CD4-positive, alpha-beta T cell treated with Interferon alpha-2 for 1 hour (primary cell): ENCODE measurements at places on chromosomes 6 and 20.

- no peak for DNase-seq
Measured at GRCh38 chr20:2706688-2707352, 14.2 kb downstream of the EBF4 start.

GRCh38 chr6:4125500-4125899 is 9.9 kb downstream of the ECI2 start:
- DNase-seq: no peak

DNA sequence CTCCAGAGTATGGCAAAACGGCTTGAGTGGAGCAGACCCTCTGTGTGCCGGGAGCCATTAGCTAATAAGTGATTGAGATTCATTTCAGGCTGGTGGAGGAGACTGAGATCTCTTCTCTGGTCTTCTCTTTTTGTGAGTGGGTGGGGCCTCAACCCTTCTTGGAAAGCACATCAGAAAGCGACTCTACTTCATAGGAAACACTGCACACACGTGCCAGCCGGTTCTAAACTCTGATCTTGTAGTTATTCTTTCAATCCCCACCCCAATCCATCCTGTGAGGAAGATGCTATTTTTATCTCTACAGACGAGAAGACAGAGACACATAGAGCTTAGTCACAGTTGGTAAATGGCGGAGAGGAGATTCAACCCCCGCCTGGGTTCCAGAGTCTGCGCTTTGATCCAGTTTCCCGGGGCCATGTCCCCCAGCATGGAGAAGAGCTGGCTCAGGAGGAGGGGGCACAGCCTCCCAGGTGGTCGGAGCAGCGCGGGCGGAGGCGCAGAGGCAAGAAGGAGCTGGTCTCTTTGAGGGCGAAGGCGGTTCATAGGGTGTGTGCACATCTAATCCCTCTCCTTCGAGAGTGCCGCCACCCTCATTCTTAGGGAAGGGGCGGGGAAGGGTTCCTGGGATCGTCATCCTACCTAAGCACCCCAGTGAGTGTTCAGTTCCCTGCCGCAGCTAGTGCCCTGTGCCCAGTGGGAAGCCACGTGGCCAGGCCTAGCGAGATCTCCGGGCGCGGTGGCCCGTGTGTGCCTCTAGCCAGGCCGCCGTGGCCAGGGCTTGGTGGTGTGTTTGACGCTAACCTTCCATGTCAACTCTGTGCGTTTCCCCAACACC is 49.0 kb upstream of the TAGAP start:
- DNase-seq: peak; percentile 64

DNA sequence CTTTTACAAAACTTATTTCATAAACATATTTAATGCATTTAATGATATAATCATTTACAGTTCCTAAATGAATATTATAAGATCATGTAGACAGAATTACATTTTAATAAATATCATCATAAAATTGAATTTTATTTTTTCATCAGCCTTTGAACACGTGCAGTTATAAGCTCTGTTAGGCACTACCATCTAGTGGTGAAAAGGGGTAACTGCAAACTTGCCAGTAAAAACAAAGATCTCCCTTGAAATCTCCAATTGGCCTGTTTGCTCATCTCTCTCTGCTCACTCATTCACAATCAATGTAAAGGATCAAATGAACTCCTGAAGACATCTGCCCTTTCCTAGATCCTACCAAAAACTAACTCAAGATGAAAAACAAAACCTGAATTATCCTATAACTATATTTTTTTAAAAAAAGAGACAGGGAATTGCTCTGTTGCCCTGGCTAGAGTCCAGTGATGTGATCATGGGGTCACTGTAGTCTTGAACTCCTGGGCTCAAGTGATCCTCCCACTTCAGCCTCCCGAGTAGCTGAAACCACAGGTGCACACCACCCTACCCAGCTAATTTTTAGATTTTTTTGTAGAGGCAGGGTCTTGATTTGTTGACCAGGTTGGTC is 31.7 kb downstream of the SAMHD1 start:
- DNase-seq: peak; percentile 75

GRCh38 chr6:152355166-152355565 is 282.0 kb downstream of the SYNE1 start:
- no peak for DNase-seq

- peak; percentile 61 for DNase-seq
Measured at GRCh38 chr6:119313937-119314884, 35.4 kb downstream of the MAN1A1 start.

GRCh38 chr20:44209686-44210405 is 725 bp downstream of the OSER1 start:
- DNase-seq: no peak

GRCh38 chr6:150177259-150177951 is 34.6 kb downstream of the PPP1R14C start:
- DNase-seq: no peak

DNA sequence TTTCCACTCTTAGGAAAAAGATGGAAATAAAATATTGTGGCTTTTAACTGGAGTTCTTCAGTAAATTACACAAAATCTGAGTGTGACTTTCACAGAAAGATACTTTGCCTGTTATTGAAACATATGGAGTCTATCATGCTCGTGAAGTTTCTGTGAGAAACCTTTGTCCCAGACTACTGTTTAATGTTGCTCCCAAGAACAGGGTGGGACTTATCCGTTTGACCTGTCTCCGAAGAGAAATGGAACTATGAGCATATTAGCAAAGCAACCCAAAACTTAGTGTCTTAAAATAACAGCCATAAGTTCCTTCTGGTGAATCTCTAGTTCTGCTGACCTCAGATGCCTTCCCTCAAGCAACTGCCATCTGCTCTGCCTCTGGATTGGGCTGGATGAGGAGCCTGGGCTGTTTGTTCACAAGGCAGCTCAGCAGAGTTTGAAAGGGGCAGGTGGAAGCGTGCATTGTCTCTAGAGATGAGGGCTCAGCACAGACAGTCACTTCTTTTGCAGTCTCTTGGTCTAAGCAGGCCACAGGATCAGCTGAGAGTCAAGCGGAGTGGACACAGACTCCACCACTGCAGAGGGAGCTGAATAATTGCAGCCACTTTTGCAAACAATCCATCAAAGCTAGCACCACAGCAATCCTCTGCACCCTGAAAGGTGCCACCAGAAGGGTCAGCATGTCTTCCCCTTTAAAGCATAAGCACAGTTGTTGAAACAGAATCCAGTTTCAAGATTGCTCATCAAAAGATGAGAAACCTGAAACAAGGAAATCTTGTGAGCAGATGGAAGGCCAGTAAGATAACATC is 52.8 kb downstream of the MYB start:
- no peak for DNase-seq

DNA sequence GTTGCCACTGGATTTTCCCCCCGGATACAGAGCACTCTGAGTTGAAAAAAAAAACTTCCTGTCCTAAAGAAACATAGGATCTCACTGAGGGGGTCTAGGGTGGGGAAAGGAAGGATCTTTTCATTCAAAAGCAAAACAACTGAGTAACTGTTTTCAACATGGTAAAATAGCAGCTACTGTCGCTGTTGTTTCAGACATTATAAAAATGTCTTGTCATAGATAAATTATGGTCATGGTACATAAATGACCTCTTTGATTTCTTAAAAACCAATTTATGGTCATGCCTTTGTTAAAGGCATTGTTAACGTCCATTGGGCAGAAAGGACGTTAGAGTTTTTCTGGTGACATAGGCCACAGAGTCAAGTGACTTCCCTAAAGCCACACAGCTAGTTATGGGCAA is 180.4 kb upstream of the DTNBP1 start:
- DNase-seq: no peak

GRCh38 chr6:151103266-151103665 is 136.5 kb upstream of the AKAP12 start:
- DNase-seq: no peak

DNA sequence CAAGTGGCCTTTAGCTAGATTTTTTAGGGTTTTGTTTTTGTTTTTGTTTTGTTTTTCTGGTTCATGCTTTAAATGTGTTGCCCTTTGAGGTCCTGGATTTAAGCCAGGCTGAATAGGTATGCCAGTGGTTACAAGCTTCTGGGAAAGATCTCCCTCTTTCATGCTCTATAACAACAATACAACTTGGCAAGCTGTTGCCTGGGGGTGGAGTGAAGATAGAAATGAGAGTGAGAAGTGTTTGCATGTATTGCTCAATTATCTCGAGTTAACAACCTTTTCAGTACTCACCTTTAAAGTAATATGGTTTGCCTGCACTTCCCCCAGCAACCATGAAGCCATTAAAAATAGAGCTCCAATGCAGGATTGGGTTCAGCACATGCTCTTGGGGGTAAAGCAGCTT is 19.2 kb upstream of the HAO1 start:
- DNase-seq: no peak
